ENCODE measurements at places on chromosomes 5 and 9.

- DNase-seq = no peak
These were observed 47.8 kb upstream of the TGFBR1 start for GRCh38 chr9:99056886-99057664.

GRCh38 chr5:16065831-16066230 is 113.8 kb downstream of the MARCHF11 start:
- DNase-seq = no peak

DNA sequence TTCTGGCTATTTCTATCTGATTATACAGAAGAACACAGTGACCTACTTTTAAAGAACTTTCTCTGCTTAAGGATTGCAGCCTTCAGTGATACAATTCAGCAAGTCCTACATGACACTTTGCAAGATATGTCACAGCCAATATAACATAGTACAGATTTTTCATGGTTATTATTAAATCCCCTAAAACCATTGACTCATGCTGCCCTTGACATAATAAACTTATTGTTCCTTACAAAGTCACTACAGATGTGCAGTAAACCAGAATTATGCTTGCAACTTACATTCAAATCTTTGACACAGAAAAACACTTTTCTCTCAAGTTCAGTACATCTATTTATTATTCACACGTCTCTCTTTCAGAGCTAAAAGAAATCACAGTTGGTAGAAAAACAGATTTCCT is 1136.3 kb upstream of the ACO1 start:
- DNase-seq = no peak

- DNase-seq = no peak
These were observed 33.7 kb downstream of the ELP1 start for GRCh38 chr9:108900176-108900575.

GRCh38 chr5:68268101-68268851 is 52.7 kb downstream of the PIK3R1 start:
- no peak for DNase-seq

Measured in SW 1271 (cell line).